Stimulated activated naive CD4-positive, alpha-beta T cell (primary cell): ENCODE measurements at places on chromosomes 5 and 9.

DNA sequence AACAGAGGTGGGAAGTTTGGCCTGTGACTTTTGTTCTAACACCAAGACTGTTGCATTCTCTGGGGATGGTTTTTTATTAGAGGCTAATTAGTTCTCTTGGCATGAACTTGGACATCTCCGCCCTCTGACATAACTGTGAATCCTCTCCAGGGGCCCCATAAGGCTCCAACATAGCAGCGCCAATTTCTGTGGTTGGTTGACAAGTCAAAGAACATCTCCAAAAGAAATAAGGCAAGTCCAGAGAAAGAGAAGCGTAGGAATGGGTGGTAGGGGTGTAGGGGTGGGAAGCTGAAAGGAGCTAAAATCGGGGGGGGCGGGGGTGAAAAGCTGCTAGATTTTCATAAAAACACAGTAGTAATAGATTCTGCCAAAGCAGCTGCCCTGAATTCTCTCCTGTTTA, 81.0 kb upstream of the DAB2 start:
- no peak for DNase-seq

DNA sequence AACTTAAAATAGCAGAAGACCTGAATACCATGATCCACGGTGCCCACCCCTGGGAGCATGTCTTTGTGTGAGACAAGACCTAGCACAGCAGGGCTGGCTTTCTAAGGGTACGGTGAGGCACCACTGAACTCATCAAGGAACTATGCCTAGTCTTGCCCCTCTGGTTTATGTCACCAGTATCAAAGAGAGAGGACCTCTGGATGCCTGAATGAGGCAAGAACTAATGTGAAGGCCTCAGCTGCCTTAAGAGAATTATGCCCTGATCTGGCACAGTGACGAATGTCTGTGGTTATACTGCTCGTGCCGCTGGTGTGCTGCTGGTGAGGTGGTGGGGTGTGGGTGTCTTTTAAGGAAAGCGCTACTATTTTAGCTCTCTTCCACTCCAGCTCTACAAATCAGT, 23.0 kb downstream of the NREP start:
- DNase-seq: no peak

DNA sequence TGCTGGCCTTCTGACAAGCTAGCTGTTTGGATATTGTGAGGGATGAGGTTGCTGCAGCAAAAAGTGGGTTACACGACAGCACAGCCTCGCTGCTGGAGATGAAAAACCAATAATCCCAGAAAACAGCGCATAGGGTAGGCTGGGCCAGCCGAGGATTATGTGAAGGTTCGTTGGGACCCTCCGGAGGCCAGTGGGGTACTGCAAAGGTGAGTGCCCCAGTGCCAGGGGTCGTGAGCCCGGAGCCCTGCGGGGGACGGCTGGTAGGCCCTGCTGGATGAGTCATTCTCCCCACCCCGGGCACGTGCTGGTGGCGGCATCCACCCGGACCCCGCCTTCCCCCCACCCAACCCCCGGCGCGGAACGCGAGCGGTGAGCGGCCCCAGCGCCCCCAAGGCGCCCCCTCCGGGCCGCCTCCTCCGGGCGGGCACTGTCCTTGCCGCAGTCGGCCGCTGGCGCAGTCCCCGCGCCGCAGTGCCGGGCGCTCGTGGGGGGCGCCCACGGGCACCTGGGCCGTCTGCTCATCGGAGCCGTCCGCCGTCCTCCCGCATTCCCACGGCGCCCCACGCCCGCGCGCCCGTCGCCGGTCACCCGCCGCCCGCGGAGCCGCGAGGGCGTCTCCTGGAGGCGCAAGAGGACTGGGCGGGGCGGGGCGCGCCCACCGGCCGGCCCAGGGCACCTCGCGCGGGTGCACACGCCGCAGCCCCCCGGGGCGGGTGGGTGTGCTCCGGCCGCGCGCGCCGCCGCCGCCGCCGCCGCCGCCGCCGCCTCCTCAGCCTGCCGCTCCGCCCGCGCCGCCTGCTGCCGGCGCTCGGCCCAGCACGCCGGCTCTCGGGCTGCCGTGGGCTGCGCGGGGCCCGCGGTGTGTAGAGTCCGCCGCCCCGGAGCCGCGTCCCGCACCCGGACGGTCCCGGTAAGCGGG, at the start of gene PHF24:
Gene PHF24 (plus strand): TSS at position 794 of the 919 bp plus-strand sequence. CDS start 13,014 bp downstream, outside the sequence.
- DNase-seq: peak; percentile 5

GRCh38 chr5:72179028-72179815, 71.9 kb downstream of the MAP1B start:
- no peak for DNase-seq

- DNase-seq: no peak
Observed at GRCh38 chr9:70010015-70010414, 33.6 kb upstream of the MAMDC2 start.

GRCh38 chr9:214648-215493, at the start of gene DOCK8:
DOCK8 (plus strand) TSS chr9:214865; CDS start chr9:214977, 112 bp downstream.
- DNase-seq: peak; percentile 52

- DNase-seq: no peak
Observed at GRCh38 chr9:22356985-22357384, 89.6 kb upstream of the DMRTA1 start.

DNA sequence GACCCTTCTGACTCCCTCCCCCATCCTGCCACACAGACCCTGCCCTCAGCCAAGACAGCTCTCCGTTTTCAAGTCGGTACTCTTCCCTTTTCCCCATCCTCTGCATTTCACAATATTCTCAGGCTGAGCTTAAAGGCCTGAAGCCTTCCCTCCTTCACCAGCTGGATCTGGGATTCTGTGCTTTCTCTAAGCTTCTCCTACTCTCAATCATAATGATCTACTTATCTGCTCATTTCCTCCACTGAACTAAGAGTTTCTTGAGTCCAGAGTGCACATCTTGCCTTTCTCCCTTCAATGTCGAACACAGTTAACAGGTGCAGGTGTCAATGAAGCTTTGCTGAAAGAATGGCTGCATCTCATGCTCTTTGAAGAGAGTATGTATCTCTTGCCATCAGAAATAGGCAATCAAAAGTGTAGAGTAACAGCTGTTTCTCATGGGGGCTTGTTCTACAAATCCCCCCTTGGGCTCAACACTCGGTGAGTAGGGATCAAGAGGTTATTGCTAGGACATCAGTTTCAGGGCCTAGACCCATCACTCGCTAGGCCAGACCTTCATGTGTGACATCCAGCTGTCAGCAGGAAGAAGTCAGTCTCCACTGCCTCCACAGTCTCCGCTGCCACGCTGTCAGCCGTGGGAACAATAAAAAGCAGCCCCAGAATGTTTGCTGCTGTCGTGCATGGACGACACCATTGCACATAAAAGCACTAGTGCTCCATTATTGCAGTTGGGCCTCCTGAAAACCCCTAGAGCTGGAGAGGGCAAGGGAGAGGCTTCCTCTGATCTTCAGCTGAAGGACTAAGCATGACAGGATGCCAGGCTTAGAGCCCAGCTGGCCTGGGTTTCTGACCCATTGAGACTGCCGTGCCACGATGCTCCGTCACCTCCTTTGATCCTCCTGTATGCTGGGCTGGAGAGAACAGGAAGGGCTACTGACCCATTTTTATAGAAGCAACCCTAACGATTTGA, 23.7 kb downstream of the TRAF1 start:
- no peak for DNase-seq

DNA sequence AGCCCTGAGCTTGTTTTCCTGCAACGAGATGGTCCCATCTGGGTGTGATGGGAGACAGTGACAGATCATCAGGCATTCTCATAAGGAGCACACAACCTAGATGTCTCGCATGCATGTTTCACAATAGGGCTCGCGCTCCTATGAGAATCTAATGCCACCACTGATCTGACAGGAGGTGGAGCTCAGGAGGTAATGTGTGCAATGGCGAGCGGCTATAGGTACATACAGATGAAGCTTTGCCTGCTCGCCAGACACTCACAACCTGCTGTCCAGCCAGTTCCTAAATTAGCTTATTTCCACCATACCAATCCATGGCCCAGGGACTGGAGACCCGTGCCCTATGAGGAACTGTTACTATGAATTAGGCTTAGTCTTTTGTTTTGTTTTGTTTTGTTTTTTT, 55.3 kb upstream of the SLC30A5 start:
- DNase-seq: no peak

GRCh38 chr5:173396311-173396993, 68.2 kb upstream of the STC2 start:
- no peak for DNase-seq

DNA sequence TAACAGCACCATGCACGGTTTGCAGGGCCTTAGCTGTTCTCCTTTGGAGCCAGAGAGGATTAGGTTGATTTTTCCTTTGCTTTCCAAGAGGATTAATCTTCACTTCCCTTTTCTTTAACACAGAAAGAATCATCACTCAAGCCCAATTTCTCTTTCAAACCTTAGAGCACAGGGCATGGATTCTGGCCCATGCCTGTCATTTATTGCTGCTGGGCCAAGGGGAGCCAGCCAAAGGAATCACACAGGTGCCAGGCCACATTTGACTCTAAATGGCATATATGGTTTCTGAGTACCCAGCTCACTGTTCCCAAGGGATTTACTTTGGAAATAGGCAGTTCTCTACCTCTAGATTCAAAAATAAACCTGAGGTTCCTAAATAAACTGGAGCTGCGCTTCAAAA, 58.3 kb downstream of the FBXL7 start:
- no peak for DNase-seq

DNA sequence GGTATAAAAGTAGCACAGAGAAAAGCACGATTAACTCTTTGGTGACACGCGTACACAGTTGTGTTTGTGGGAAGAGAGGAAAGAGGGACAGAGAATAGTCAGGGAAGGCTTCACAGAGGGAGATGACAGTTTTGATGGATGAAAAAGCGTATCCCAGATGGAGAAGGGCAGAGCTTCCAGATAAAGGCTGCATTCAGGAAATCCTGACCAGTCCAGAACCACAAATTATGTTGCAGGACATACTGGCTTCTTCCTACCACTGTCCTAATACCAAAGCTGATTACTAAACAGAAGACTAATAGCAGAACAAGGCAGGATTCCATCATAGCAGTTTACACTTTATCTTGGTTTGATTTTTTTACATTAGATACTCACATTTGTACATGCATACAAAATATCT, 34.5 kb downstream of the SLC31A2 start:
- DNase-seq: no peak

DNA sequence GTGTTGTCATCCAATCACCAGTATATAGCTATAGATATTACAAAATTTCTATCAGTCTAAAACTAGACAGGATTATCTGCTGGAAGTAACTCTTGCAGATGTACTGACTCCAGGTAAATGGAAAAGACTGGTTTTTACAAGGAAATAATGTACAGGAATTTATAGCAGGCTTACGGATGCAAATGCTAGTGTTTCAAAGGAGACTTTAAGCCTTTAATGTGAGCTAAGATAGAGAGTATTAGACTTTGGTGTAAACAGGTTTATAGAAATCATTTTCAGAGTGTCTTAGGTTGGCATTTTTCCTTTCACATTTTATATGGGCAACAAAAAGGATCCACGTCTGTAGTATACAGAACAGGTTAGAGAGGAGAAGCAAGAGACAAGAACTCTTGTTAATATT, 16.1 kb downstream of the ZNF608 start:
- no peak for DNase-seq

- DNase-seq: no peak
Observed at GRCh38 chr5:1762883-1763547, 36.6 kb downstream of the MRPL36 start.

DNA sequence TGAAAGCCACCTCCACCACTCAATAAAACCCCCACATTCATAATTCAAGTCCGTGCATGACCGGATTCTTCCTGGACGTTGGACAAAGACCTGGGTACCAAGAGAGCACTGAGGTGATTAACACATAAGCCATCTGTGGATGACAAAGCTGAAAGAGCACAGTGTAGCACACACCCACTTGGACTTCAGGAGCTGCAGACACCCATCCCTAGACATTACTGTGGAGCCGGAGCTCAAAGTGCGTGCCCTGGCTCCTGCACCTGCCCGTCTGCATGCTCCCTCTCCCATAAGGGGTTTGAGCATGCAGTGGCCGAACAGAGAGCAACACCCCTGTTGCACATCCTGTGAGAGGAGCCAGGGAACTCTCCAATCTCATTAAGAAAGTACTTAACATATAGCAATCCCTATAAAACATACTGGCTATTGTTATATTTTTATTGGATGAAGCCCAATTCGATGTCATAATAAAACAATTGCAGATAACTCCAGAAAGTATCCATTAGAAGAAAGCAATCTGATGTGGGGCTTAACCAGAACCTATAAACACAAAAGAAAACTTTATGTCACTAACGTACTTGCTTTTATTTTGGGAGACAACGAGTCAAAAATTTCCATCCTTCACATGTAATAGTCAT, 1174.2 kb upstream of the C9orf72 start:
- DNase-seq: no peak

GRCh38 chr5:159442206-159442850, 112.0 kb upstream of the IL12B start:
- DNase-seq: no peak

GRCh38 chr9:80359291-80359690, 787.5 kb downstream of the TLE4 start:
- no peak for DNase-seq

DNA sequence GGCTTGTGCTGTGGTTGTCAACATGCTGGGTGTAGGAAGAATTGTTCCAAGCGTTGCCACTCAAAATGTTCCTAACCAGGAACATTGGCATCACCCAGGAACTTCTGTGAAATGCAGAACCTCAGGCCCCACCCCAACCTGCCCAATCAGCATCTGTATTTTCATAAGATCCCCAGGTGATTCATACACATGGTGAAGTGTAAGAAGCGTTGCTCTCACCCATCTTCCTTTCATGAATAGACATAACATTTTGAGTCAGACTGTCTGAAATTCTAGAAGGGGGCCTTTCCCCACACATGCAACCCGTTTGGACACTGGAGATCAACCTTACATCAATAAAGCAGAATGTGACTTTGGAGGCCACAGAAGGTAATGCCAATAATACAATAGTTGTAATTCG, 9.3 kb upstream of the AFAP1L1 start:
- DNase-seq: no peak

GRCh38 chr5:143812085-143812705, at the start of gene HMHB1:
HMHB1 (plus strand) TSS chr5:143812161.
- no peak for DNase-seq

DNA sequence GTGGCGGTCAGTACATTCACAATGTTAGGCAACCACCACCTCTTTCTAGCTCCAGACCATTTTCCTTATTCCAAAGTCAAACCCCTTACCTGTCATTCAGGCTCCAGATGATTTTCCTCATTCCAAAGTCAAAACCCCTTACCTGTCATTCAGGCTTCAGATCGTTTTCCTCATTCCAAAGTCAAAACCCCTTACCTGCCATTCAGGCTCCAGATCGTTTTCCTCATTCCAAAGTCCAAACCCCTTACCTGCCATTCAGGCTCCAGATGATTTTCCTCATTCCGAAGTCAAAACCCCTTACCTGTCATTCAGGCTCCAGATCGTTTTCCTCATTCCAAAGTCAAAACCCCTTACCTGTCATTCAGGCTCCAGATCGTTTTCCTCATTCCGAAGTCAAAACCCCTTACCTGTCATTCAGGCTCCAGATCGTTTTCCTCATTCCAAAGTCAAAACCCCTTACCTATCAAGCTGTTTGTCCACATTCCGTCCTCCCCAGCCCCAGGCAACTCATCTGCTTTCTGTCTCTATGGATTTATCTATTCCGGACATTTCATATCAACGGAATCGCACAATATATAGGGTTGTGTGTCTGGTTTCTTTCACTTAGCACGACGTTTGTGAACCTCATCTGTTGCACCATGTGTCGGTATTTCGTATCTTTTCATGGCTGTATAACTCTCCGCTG, 5.2 kb downstream of the PLEKHG4B start:
- no peak for DNase-seq

GRCh38 chr5:160245506-160246086, 16.3 kb downstream of the FABP6 start:
- no peak for DNase-seq
